ENCODE measurements at places on chromosomes 7 and 10. TPM values are rescaled to one million over a fixed set of nuclear protein-coding genes. Genes with fewer than 3 reads are reported as not detected.

The NRP1 gene
- 0.54 TPM for total RNA-seq

DNA sequence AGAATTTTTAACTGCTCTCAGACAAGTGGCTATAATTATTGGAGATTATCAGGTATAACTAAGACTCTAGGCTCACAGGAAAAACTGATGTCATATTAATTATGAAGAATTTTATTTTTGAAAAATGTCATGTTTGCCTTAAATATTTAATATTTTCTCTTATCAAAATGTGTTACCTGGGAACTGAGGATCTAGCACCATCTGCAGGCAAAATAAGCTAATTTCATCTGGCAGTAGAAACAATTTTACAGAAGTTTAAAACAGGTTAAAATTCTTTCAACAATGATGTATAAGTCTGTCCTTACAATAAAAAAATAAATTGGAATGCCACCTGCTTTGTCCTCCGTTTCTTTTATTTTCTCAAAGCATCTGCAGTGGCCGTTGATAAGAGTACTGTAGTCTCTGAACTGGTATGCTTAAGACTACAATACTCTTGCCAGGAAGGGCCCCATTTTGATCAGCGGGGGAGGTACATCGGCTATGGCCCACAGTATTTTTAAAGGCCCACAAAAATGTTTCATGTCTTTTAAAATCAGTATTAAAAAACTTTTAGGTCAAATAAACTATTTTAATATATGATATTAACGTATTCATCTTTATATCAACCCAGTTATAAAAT lies 81.3 kb downstream of the VWDE start:
- H3K27ac ChIP-seq, result no peak overlapping the region
- H3K27me3 ChIP-seq, result no peaks in the 10 kb centered on the region
- no peak overlapping the region for H3K4me3 ChIP-seq
- peaks cover 34% of the 10 kb centered on the region for H3K36me3 ChIP-seq
- peak; percentile 12 for DNase-seq
- H3K4me1 ChIP-seq, result no peaks in the 10 kb centered on the region

The COG5 gene
- 58.0 TPM for total RNA-seq

- no peaks in the 10 kb centered on the region for H3K27me3 ChIP-seq
- H3K36me3 ChIP-seq, result no peaks in the 10 kb centered on the region
- DNase-seq, result no peak
- no peaks in the 10 kb centered on the region for H3K4me1 ChIP-seq
- H3K4me3 ChIP-seq, result no peak overlapping the region
- H3K27ac ChIP-seq, result no peak overlapping the region
Measured at GRCh38 chr10:107732045-107732444, 567.5 kb upstream of the SORCS1 start.

DNA sequence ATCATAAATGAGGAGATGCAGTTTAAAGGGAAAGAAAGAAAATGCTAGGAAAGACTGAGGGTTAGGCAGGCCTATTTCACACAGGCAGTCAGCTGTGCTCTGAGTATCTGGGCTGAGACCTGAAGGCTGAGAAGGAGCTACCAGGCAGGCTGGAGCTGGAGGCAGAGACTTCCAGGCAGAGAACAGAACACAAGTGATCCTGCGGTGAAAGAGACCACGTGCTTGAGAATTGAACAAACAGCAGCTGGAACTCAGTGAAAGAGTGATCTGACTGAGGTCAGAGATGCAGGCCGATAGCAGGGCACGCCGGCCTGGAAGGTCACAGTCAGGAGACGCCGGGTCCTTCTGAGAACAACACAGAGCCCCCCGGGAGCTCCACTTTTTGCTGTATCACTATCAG lies 147.8 kb downstream of the ADAM12 start:
- no peaks in the 10 kb centered on the region for H3K27me3 ChIP-seq
- DNase-seq, result no peak
- H3K36me3 ChIP-seq, result no peaks in the 10 kb centered on the region
- no peaks in the 10 kb centered on the region for H3K4me1 ChIP-seq

GRCh38 chr7:119783799-119784198 lies 489.2 kb upstream of the KCND2 start:
- no peaks in the 10 kb centered on the region for H3K4me1 ChIP-seq
- no peaks in the 10 kb centered on the region for H3K27me3 ChIP-seq
- no peak for DNase-seq
- no peak overlapping the region for H3K4me3 ChIP-seq

The BMPER gene
- not detected for total RNA-seq

The ACSL5 gene
- total RNA-seq, result 0.51 TPM

DNA sequence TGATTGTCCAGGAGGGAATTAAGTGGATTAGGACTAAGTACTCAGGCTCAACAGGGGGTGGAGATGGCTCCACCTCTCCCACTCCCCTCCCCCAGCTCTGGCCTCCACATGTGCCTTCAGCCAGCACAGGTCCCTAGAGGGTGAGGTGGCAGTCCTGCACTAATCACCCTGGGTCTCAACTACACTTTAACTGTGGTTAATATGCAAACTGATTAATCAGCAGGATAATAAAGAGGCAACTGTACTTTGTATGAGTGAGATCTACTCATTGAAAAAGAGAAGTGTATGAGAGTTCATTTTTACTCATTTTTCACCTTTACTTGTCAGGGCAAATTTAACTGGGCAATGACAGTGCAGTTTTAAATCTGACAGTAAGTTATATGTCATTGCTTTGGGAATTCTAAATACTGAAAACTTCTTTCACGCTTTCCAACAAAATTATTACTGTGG lies 223.8 kb upstream of the CCDC6 start:
- no peak overlapping the region for H3K4me3 ChIP-seq
- DNase-seq, result peak; percentile 68
- peak overlapping the region; percentile 79 for H3K27ac ChIP-seq
- no peaks in the 10 kb centered on the region for H3K4me1 ChIP-seq

The ANKRD22 gene
- total RNA-seq, result not detected

GRCh38 chr7:121744877-121745276 lies 128.1 kb upstream of the PTPRZ1 start:
- no peaks in the 10 kb centered on the region for H3K4me1 ChIP-seq
- no peak overlapping the region for H3K27ac ChIP-seq
- no peak overlapping the region for H3K4me3 ChIP-seq
- DNase-seq, result no peak

The CTAGE4 gene
- total RNA-seq, result not detected

The RBP4 gene
- 0.91 TPM for total RNA-seq

- no peak for DNase-seq
- H3K27me3 ChIP-seq, result peaks cover 24% of the 10 kb centered on the region
- H3K27ac ChIP-seq, result no peak overlapping the region
- H3K4me1 ChIP-seq, result no peaks in the 10 kb centered on the region
- no peak overlapping the region for H3K4me3 ChIP-seq
Measured at GRCh38 chr10:6002809-6003510, 25.6 kb upstream of the IL15RA start.

DNA sequence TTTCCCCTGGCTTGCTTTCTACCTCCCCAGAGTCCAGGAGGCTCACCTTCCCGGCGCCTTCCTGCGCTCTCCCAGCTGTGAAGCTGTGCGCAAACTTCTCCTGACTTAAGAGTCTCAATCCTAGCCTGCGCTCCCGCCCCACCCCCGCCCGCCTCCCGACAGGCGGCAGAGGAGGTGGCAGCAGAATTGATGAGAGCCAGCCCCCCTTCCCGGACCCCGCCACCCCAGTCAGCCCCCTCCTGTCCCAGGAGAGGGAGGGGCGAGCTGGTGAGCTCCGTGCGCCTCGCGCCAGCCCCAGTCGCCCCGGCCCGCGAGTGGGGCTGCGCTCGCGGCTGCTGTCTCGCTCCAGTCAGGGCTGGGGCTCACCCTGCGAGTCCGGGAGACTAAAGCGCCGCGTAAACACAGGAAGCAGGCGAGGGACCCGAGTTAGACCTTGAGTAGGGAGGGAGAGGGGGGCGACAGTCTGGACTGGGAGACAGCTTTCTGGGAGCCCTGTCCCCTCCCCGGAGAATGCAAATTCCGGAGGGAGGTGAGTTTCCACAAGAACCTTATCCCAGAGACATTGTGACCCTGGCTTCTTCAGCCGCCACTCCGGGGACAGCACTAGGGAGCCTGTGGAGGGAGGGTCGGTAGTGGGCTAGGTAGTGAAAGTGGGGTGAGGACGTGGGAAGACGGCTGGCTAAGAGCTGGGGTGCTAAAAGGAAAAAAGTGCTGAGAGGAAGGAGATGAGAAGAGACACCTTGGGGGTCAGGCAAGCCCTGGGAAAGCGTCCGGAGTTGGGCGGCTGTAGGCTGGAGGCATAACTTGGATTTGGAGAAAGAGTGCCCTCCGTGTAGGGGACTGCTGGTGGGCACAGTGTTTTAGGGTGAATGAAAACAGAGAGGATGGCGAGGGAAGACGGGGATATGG lies at the start of gene CALCR:
Gene CALCR (minus strand): TSS at position 79 of the 909 bp plus-strand sequence. CDS start 87,743 bp downstream, outside the sequence.
- H3K36me3 ChIP-seq, result no peaks in the 10 kb centered on the region
- H3K27me3 ChIP-seq, result peaks cover 28% of the 10 kb centered on the region
- no peak within 1 kb of the TSS for H3K4me3 ChIP-seq
- H3K4me1 ChIP-seq, result 0 out of 2 replicates have a peak, but pooled peaks cover 3% of the 10 kb centered on the region
- H3K27ac ChIP-seq, result no peak within 1 kb of the TSS

DNA sequence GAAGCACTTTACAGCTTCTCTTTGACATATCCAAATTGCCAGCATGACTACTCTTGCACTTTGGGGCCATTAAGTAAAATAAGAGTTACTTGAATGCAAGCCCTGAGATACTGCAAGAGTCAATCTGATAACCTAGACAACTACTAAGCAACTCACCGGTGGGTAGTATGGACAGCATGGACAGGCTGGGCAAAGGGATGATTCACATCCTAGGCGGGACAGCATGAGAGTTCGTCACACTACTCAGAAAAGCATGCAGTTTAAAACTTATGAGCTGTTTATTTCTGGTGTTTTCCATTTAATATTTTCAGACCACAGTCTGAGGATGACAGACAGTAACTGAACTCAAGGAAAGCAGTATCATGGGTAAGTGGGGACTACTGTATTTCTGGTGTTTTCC lies 84.0 kb downstream of the ORC5 start:
- H3K4me1 ChIP-seq, result no peaks in the 10 kb centered on the region
- H3K36me3 ChIP-seq, result peaks cover 22% of the 10 kb centered on the region
- no peaks in the 10 kb centered on the region for H3K27me3 ChIP-seq

DNA sequence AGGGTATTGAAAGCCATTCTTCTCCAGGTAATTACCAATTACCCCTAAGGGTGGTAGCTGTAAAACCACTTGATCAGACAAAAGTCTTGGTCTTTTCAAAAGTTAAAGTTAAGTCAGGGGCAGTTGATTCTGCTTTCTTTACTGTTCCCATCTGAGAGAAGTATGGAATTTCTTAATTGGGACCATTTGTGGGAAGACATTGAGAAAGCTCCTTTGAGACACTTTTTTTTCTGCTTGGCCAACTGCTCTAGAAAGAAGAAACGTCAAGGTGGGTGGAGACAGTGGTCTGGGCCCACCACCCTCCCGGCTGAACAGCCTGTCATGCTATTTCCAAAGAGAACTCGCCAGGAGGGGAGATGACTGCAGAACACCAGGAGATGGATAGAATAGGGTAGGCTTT lies 45.3 kb downstream of the WNT2 start:
- DNase-seq, result no peak
- peaks cover 33% of the 10 kb centered on the region for H3K27me3 ChIP-seq
- H3K36me3 ChIP-seq, result no peaks in the 10 kb centered on the region
- H3K27ac ChIP-seq, result no peak overlapping the region

DNA sequence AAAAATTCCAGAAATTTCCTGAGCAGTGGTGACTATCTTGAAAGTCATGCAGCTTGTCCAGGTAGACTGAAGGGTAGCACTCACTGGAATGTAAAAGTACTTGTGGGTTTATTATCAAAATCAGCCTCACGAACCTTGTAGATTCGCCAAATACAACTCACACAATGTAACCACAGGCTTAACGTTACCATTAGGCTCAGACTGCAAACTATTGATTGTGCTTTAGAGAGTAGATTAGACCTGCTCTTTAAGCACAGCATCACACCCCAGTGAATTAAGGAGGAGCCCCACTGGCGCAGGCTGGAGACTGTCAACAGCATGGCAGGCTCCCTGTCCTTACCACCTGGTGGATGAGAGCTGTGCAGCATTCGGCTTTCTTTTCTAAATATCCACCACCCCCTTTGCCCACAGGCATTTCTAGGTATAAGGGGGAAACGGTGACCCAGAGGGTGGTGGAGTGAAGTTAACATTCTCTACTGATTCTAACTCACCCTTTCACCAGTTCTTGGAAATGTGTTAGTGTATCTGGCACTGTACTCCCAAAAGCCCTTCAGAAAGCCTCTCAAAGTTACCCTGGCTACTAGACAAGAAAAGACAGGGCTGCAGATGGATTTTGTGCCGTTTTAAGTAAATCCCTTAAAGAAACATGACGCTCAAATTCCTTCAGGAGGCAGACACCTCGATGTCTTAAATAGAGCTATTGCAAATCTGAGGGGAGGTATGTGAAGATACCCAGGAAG lies 56.6 kb downstream of the GSDME start:
- H3K27ac ChIP-seq, result no peak overlapping the region
- H3K4me1 ChIP-seq, result no peaks in the 10 kb centered on the region
- H3K27me3 ChIP-seq, result no peaks in the 10 kb centered on the region
- no peak for DNase-seq

DNA sequence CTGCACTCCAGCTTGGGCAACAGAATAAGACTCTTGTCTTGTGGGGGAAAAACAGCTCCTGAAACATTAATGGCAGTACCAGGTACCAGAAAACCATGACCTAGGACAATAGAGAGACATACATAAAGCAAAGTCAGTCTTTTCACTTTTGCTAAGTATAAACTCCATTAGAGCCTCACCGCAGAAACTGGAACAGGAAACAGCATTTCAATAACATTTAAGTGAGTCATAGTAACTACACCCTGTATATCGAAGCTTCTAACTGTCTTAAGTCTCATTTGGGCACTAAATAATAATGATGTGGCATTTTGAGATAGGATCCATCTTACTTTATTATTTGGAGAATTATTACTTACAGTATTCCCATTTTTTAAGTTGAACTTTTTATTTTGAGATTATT lies 517.8 kb upstream of the CELF2 start:
- H3K4me3 ChIP-seq, result no peak overlapping the region
- H3K4me1 ChIP-seq, result no peaks in the 10 kb centered on the region
- H3K36me3 ChIP-seq, result no peaks in the 10 kb centered on the region
- no peak for DNase-seq
- H3K27me3 ChIP-seq, result no peaks in the 10 kb centered on the region

The PSD gene
- 1.7 TPM for total RNA-seq

The TAS2R3 gene
- 1.2 TPM for total RNA-seq

GRCh38 chr7:86411814-86412213 lies 231.9 kb upstream of the GRM3 start:
- H3K4me1 ChIP-seq, result no peaks in the 10 kb centered on the region
- H3K36me3 ChIP-seq, result no peaks in the 10 kb centered on the region
- H3K27ac ChIP-seq, result no peak overlapping the region
- no peak for DNase-seq

- H3K4me3 ChIP-seq, result no peak overlapping the region
- H3K27ac ChIP-seq, result no peak overlapping the region
- peaks cover 83% of the 10 kb centered on the region for H3K27me3 ChIP-seq
- H3K4me1 ChIP-seq, result peaks cover 4% of the 10 kb centered on the region
Measured at GRCh38 chr7:157738066-157738460, 401.3 kb downstream of the DNAJB6 start.

All from K562 (cell line).